ENCODE measurements at places on chromosomes 4 and X.

DNA sequence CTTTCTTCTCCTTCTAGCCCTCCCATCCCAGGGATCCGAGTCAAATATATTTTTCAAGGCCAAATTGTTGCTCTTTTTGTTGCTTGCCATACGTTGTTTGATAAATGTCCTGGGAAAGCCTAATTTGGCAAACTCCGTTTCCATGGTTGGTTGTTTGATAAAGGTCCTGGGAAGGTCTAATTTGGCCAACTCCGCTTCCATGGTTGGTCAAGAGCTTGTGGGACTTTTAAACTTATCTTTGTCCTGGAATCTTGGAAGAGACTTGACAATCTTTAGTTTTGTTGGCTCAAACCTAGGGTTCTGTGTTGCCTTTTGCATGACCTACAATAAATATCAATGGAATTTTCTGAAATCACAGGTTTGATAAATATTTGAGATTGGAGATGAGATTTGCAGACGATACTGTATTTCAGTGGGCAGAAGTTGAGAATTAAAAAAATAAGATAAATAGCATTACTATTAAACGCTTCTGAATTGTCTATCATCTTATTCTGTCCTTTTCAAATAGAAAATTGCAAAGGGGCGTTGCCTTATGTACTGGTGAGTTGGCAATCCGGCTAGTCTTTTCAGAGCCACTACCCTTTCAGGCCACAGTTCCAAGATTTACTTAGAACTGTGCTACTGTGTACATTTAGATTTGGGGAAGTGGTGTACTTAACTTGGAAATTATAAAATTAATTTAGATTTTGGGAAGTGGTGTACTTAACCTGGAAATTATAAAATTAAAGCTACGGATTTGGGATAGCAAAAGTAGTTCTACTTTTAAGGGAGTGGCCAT lies 804 bp downstream of the OSTC start:
- no peak for DNase-seq

GRCh38 chr4:118991686-118992085 lies 103.0 kb downstream of the SYNPO2 start:
- DNase-seq: no peak

DNA sequence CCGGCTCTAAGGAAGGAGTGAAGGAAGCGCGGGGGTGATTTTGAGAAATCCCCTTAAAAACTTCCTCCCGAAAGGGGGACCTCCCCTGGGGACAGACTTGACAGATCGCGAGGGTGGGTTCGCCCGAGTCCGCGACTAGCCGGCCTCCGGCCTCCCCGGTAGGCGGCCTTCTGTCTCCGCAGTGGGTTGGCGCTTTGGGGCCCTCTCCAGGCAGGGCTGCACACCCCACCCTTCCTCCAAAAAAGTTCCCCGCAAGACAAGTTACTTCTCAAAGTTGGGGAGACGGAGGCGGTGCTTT lies 24.8 kb downstream of the HOPX start:
- no peak for DNase-seq

DNA sequence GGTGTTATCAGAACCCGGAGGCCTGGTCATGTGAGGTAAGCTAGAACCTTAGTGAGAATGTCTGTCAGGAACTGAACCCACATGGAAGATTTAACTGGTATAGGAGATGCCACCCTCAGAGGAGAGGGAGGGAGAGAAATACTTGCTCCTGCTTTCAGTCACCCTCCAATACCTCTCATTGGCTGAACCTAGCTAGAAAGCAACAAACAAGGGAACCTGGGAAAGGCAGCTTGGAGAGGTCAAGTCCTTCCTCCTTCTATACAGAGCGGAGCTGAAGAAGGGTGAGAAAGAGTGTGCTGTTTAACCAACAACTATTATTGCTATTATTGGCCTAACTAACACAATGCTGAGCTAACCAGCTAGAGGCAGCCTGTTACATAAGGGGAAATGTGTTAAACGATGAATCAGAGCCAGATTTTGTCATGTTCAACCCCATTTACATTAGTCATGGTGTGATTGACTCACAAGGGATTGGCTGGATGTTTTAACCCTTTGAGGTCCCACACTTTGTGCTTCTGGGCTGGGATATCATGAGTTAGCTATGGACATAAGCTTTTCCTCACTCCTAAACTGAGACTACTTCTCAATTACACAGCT lies 96.5 kb upstream of the ESX1 start:
- DNase-seq: no peak

DNA sequence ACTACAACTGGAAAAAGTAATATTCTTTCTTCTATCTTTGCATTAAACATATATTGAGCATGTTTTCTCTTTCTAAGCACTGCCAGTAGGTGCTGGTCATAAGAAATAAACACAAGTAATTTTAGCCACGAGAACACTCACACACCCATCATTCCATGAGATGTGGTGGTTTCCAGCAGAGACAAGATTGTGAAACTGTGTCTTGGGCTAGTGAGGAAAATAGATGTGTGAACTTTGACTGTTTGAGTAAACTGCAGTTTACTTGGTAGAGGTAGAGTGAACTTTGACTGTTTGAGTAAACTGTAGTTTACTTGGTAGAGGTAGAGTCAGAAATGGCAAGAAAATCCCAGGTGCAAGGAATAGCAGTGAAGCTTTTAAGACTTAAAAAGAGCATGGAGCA lies 300.9 kb upstream of the HS3ST1 start:
- no peak for DNase-seq

GRCh38 chrX:3697220-3697684 lies 16.2 kb downstream of the PRKX start:
- no peak for DNase-seq

DNA sequence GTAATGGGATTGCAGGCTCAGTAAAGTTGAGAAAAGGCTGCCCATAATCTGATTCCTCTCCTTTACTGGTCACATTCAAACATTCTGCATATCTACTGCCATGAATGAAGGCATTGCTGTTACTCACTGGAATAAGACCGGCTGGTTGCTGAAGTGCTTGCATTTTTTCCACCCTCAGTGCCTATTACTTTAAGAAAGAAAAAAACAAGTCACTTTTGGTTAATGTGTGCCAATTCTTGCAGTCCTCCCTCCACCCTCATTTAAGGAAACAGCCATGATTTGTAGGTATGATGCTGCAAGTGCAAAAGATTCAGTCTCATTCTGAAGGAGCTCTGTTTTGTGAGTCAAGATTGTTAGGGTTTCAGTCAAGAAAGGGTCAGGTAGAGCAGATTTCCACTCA lies 94.9 kb downstream of the EMCN start:
- DNase-seq: no peak

DNA sequence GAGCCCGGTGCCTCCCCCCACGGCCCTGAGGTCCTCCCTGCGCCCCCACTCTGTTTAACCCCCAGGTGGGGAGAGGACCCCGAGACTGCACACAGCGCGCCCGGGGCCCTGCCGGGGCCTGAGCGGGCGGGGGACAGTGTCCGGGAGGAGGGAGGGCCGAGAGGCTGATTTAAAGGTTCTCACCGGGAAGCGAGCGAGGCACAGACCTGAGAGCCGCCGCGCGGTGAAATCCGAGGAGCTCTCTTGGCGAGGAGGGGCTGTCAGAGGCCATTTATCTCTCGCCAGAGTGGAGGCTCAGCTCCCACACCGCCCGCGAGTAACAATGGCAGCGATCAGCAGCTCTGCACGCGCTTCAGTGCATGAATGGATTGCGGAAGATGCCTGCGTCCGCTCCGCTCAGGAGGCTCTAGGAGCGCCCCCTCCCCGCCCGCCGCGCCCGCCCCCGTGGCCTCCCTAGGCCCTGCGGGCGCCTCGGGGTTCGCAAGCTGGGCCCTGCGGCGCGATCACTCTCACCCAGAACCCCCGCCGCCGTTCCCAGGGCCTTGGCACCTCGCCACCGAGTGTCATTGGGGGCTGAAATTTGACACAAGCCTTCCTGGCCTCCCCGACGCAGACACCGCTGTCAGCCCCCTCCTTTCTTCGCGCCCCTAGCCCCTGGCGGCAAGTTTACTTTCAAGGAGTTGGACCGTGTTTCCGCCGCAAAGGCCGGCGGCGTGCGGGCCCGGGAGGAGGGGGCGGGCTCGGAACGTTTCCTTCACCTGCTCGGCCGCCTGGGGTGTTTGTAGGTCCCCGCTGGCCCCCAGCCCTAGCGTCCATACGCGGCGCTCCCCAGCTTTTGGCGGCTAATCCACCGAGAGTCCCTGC lies 48.7 kb upstream of the BCOR start:
- DNase-seq: no peak

DNA sequence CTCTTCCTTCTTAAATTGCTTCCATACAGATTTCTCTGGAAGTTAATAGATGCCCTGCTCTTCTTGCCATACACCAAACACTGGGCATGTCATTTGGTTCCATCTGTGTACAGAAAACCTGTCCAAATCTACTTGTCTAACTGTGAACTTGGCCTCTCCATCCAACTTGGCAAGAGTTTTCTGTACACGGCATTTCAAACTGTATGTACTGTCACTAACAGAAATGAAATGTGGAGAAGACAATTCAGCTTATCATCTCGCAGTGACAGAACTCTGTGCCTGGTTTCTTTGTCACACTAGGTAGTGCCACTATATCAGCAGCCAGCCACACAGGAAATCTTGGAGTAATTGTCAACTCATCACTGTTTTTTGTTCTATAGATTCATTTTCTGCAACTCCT lies 58.2 kb downstream of the CXXC4 start:
- DNase-seq: no peak

DNA sequence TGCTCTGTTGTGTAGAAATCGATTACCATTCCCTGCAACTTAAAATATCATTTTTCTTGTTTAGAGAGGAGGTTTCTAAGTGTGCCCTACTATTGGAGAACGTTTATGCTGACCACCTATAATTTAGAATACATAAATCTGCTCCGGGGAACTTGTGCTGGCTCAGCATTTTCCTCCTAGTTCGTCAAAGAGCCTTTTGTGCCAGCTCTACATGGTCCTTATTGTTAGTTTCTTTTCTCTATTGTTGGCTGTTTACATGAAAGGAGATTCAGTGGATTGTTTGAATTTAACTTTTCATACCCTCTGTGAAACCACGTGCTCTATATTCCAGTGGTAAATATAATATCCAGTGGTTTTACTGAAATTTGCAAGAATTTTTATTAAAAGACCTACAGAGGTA lies 53.4 kb upstream of the ATP8A1 start:
- no peak for DNase-seq

- no peak for DNase-seq
Observed at GRCh38 chrX:133888984-133889383, 96.4 kb downstream of the GPC3 start.

Data from NCI-H1930 (cell line).